ENCODE measurements at places on chromosomes 7 and 10.

GRCh38 chr10:19826712-19827111 lies 10.5 kb downstream of the PLXDC2 start:
- DNase-seq = no peak

DNA sequence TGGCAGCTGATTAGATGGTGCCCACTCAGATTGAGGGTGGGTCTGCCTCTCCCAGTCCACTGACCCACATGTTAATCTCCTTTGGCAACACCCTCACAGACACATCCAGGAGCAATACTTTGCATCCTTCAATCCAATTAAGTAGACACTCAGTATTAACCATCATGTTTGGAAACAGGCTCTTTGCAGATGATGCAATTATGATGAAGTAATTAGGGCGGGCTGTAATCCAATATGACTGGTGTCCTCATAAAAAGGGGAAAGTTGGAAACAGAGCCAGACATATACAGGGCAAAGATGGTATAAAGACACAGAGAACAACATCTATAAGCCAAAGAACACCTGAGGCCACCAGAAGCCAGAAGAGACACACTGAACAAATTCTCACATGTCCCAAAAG lies 658.6 kb downstream of the CCSER2 start:
- no peak for DNase-seq

- DNase-seq = no peak
These were observed 6.5 kb downstream of the PTPRE start for GRCh38 chr10:127913368-127913759.

GRCh38 chr10:70145666-70146488 lies 623 bp downstream of the TYSND1 start:
- DNase-seq = no peak

DNA sequence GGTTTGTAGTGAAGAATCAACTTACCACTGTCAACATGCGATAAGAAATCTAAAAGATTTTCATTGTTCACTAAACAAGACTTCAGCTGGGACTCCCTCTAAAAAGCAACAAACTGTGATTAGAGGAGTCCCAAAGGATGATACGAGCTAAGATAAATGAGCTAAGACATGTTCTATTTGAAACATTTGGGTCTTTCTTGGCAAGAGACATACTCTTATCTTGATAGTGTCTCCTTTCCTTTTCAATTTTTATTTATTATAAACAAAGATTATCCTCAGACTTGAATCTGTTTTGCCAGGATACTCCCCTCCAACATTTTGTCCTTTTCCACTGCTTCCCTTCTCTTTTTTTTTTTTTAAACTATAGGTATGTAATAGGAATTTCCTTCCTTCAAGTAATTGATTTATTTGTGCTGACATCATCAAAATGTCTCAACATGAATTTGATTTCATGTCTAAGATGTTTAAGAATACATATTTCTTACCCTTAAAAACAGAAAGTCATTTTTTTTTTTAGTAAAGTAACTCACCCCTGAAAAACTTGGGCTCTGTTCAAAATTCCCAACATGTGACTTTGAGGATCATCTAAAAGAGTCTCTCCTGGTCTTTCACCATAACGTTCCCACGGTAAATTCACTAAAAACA lies 158.4 kb upstream of the NRP1 start:
- no peak for DNase-seq

GRCh38 chr10:12432402-12433189 lies 83.2 kb downstream of the CAMK1D start:
- DNase-seq = no peak

- no peak for DNase-seq
These were observed 92.3 kb downstream of the RNF216 start for GRCh38 chr7:5689118-5689517.

DNA sequence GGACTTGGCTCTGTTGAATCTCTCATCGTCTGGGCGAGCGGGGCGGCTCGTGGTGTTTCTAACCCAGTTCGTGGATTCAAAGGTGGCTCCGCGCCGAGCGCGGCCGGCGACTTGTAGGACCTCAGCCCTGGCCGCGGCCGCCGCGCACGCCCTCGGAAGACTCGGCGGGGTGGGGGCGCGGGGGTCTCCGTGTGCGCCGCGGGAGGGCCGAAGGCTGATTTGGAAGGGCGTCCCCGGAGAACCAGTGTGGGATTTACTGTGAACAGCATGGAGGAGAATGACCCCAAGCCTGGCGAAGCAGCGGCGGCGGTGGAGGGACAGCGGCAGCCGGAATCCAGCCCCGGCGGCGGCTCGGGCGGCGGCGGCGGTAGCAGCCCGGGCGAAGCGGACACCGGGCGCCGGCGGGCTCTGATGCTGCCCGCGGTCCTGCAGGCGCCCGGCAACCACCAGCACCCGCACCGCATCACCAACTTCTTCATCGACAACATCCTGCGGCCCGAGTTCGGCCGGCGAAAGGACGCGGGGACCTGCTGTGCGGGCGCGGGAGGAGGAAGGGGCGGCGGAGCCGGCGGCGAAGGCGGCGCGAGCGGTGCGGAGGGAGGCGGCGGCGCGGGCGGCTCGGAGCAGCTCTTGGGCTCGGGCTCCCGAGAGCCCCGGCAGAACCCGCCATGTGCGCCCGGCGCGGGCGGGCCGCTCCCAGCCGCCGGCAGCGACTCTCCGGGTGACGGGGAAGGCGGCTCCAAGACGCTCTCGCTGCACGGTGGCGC lies at the start of gene EN2:
EN2 (plus strand) TSS at position 19 of the 767 bp plus-strand sequence; CDS start at position 268, 249 bp downstream.
- DNase-seq = no peak

Data from HS-27A (cell line).